ENCODE measurements at places on chromosomes 13 and 19. TPM values are rescaled to one million over a fixed set of nuclear protein-coding genes. Genes with fewer than 3 reads are reported as not detected.

DNA sequence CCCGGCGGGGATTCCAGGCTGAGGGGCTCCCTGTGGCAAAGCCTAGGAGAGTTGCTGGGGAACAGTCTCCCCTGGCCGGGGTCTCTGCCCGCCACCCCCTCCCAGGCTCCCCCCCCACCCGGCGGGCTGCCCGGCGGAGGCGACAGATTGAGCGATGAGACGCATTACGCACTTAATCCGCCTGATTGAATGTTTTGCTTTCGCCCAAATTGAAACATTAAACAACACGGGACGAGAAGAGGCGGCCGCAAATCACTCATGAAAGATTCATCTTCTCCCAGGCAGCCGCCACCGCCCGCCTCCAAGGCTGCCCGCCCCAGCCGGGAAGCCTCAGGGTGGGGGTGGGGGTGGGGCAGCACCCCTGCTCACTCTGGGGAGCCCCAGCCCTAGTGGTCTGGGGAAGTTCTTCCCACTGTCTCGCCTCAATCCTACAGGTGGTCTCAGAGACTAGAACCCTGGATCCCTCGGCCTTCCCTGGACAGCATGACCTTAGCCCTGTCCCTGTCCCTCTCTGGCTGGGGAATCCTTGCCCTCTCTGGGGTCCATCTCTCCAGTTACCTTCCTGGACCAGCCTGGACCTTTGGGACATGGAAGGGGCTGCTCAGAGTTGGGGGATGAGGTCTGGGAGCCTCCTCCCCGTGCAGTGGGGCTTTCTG lies 7.6 kb upstream of the ERFL start:
- no peak for DNase-seq

GRCh38 chr19:46745521-46746280 lies at the start of gene FKRP:
Gene FKRP (plus strand): TSS chr19:46746057. CDS start chr19:46755451, 9,394 bp downstream.
- DNase-seq, result peak; percentile 38

GRCh38 chr13:21849323-21849722 lies 178.4 kb downstream of the FGF9 start:
- peak; percentile 5 for DNase-seq

- no peak for DNase-seq
Observed at GRCh38 chr19:43606569-43607229, 5.2 kb upstream of the SRRM5 start.

DNA sequence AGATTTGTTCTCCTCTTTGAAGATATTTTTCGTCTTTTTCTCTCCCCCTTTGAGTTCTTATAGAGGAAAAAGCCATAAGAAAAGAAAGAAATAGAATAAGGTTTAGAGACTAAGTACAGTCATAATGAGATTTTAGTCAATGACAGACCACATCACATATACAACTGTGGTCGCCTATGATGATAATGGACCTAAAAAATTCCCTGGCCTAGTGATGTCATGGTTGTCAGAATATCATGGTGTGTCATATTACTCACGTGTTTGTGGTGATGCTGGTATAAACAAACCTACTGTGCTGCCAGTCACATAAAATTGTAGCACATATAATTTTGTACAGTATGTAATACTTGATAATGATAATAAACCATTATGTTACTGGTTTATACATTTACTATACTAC lies 1096.1 kb downstream of the OLFM4 start:
- no peak for DNase-seq

- no peak for DNase-seq
Observed at GRCh38 chr19:36527873-36528193, 238 bp downstream of the ZNF260 start.

DNA sequence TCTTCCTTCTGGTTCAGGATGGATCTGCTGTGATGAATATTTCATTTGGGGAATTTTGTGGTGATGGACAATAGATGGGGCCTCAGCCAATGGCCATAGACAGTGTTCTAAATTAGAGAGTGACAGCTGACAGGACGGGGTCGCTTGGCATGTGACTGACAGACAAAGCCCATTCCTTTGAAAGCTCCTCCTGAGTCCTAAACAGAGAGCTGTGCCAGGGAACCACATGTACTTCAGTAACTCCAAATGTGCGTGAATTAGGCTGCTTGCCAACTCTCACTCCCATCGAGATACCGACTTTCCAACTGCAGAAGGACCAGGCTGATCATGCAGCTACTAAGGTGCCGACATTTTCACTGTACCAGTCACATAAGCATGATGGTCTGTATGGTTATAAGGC lies 187.7 kb downstream of the SHISA2 start:
- DNase-seq, result no peak

- DNase-seq, result no peak
Observed at GRCh38 chr19:33524024-33524664, 2.6 kb upstream of the PEPD start.

- no peak for DNase-seq
Observed at GRCh38 chr19:403221-404027, 5.5 kb downstream of the C2CD4C start.

DNA sequence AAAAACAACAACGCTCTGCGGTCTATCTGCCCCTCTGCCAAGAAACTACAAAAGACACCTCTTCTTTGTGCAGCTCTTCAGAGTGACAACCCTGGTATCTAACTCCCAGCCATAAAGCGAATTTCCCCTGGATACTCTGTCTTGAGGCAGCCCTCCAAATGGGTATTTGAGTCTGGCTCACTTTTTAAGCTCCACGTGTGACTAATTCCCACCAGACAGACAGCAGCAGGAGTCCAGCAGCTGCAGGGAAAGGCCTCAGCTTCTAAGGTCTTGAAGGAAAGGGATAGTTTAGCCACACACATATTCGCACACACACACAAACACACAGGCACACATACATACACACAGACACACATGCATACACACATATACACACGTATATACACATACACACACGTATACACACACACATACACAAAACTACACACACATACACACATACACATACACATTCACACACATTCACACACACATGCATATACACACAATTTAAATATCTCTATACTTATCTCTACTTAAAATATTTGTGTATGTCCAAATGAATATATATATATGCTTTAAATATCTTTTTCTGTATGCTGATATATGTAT lies 188.8 kb downstream of the TSHZ3 start:
- no peak for DNase-seq

GRCh38 chr19:30078381-30078910 lies 136.4 kb downstream of the URI1 start:
- DNase-seq, result no peak

- DNase-seq, result no peak
Observed at GRCh38 chr19:50784710-50785109, 5.5 kb upstream of the ACP4 start.

DNA sequence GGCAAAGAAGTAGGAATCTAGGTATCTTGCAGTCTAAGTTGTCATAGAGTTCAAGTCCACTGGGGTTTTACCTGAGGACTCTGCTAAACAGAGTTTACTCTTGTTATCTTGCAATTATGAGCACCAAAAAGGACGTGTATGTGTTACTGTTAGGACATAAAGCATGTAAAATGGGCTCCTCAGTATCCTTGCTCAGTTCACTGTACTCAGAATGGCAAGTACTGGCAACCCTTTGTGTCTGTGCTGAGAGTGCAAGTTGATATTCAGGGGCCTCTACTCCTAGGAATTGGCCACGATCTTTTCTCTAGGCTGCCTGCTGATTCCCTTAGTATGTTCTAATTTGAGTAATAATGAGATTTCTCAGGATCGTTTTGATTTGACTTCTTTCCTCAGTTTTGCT lies 13.3 kb downstream of the TDRD3 start:
- DNase-seq, result no peak

GRCh38 chr19:1245494-1246264 lies 2.7 kb upstream of the MIDN start:
- DNase-seq, result no peak

- peak; percentile 77 for DNase-seq
Observed at GRCh38 chr19:8252922-8253589, 43.9 kb downstream of the CERS4 start.

DNA sequence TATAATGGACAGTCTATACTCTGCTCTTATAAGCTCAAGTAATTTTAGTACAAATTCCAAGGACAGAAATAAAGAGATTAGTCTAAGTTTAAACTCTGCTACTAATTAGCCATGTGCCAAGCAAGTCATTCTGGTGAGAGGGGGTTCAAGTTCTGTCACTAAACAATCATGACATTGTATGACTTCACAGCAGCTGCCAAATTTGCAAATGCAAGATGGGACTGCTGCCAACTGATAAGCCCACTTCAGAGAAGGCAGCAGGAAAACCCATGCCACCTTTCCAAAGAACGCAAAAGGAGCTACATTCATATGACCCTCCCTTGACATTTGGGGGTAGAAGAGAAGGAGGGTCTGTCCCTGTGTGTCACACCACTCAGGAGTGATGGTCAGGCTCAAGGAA lies 60.7 kb upstream of the RFXAP start:
- DNase-seq, result no peak

- no peak for DNase-seq
Observed at GRCh38 chr13:112713517-112714253, 23.8 kb downstream of the ATP11A start.

- peak; percentile 65 for DNase-seq
Observed at GRCh38 chr19:17075864-17076542, 426 bp downstream of the MYO9B start.

DNA sequence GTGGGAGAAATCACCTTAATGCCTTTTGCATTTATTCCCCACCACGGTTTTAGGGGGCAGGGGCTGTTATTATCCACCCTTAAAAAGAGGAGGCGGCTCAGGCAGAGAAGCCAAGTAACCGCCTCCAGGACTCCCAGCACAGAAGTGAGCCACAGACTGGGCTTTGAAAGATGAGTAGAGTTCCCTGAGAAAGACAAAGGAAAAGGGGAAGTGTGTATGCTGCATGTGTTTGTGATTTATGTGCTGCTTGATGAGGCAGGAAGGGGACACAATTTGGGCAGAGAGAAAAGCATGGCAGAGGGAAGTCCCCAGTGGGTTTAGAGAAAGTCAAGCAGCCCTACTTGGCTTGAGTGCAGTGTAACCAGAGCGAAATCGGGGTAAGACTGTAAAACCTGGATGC lies 85.0 kb downstream of the DOCK9 start:
- DNase-seq, result no peak

- no peak for DNase-seq
Observed at GRCh38 chr19:29668746-29669609, 3.7 kb downstream of the PLEKHF1 start.

- no peak for DNase-seq
Observed at GRCh38 chr19:56547535-56547934, 8.8 kb downstream of the ZFP28 start.

- DNase-seq, result no peak
Observed at GRCh38 chr19:58393725-58394033, 1.8 kb upstream of the RNF225 start.

Gene GRIK5
- 0.74 TPM for total RNA-seq

Gene PCP2
- 0.99 TPM for total RNA-seq

Gene ADPRHL1
- 0.56 TPM for total RNA-seq

Gene CALR3
- 0.16 TPM for total RNA-seq

Gene KLK12
- not detected for total RNA-seq

Gene RXFP2
- not detected for total RNA-seq

Gene MYADM
- 30.9 TPM for total RNA-seq

Gene SPINT2
- total RNA-seq, result 31.7 TPM

Gene LGALS7B
- not detected for total RNA-seq
